Osteocyte (in vitro differentiated cells): ENCODE measurements at places on chromosomes 3 and 15. TPM values are rescaled to one million over a fixed set of nuclear protein-coding genes. Genes with fewer than 3 reads are reported as not detected.
A peak's percentile ranks its signal among the peaks of the same experiment; 100 is the strongest.

Gene ARPP19
- 165 and 169 TPM in 2 replicates for total RNA-seq

Gene OR5H15
- not detected in 2 replicates for total RNA-seq

Gene VIPR1
- 8.9 and 9.2 TPM in 2 replicates for total RNA-seq

Gene CNTN4
- total RNA-seq, result 48.3 and 51.4 TPM in 2 replicates

Gene CIAO2A
- 32.6 and 33.8 TPM in 2 replicates for total RNA-seq

Gene ALS2CL
- 0.99 and 1.4 TPM in 2 replicates for total RNA-seq

Gene CIB2
- 7.6 and 9.6 TPM in 2 replicates for total RNA-seq

Gene GATA2
- total RNA-seq, result 0.67 and 0.91 TPM in 2 replicates

Gene AP3S2
- 26.9 and 29.3 TPM in 2 replicates for total RNA-seq

Gene RCCD1
- 12.0 and 12.8 TPM in 2 replicates for total RNA-seq

Gene WWTR1
- 116 and 120 TPM in 2 replicates for total RNA-seq

Gene FEZF2
- not detected in 2 replicates for total RNA-seq

DNA sequence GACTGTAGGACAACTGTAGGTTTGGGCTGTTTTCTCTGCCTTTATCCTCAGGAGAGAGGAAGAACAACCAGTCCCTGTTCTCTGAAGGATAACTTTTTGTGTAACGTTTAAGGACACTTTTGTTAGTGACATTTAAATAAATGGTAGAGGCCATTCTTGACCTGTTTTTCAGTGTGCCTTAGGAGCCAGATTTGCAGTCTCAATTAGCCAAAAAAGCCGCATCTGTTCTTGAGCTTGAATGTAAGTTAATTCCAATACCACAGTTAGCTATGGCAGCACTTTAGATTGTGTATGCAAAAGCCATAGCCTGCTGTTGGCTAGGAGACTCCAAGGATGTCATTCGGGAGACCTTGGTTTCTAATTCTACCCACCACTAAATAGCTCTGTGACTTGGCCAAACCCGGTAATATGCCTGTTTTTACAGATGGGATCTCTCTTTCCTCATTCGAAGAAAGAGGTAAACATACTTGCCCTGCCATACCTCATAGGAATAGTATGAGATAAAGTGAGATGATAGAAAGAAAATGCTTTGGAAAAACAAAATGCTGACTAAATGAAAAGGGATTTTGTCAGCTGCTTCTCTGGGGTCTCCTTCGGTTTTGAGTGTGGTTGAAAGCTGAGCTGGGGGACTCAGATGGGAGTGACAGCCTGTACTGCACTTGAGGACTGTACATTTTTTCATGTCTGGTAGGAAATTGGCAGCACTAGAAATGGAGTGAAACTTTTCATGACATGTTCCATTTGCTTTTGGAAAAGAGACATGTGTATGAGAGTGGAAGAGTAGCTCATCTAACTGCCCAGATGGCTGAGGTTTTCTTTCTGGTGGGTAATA is 57.3 kb upstream of the ROPN1 start:
- no peaks in the 10 kb centered on the region for H3K36me3 ChIP-seq
- no peak overlapping the region for H3K27ac ChIP-seq
- no peaks in the 10 kb centered on the region for H3K4me1 ChIP-seq
- H3K27me3 ChIP-seq, result peaks cover 15% of the 10 kb centered on the region
- no peak overlapping the region for H3K4me3 ChIP-seq

GRCh38 chr3:72352176-72352575 is 496.1 kb downstream of the SHQ1 start:
- no peak for DNase-seq
- H3K27ac ChIP-seq, result no peak overlapping the region
- no peaks in the 10 kb centered on the region for H3K27me3 ChIP-seq
- H3K36me3 ChIP-seq, result no peaks in the 10 kb centered on the region
- peaks cover 28% of the 10 kb centered on the region for H3K4me1 ChIP-seq

DNA sequence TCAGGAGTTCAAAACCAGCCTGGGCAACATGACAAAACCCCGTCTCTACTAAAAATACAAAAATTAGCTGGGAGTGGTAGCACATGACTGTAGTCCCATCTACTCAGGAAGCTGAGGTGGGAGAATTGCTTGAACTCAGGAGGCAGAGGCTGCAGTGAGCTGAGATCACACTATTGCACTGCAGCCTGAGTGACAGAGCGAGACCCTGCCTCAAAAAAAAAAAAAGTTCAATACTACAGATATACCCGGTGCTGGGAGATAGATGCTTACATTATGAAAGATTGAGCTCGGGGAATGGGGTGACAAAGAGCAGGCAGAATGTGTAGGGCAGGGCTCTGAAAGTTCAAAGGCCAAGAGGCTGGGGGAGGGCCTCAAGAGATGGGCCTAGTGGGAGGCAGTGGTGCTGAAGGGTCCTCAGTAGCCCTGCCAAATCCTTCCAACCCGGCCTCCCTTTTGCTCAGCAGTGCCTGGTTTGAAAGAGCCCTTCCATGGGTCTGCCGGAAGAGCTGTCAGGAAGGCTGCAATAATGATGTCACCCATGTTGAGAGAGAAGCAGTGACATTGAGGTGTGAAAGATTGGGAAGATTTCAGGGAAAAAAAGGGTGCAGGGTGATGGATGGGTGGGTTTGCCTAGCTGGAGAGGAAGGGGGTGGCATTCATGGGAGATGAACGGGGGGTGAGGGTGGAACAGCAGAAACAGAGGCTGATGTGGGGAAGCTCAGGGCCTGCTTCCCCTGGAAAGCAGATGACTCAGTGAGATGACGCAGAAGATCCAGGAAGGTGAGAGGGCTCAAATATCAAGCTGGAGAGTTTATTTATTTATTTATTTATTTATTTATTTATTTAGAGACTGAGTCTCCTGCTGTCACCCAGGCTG is 20.0 kb upstream of the IREB2 start:
- no peak for DNase-seq
- no peaks in the 10 kb centered on the region for H3K36me3 ChIP-seq
- H3K27ac ChIP-seq, result no peak overlapping the region
- H3K4me3 ChIP-seq, result no peak overlapping the region
- peaks cover 27% of the 10 kb centered on the region for H3K27me3 ChIP-seq
- H3K4me1 ChIP-seq, result peaks cover 7% of the 10 kb centered on the region

DNA sequence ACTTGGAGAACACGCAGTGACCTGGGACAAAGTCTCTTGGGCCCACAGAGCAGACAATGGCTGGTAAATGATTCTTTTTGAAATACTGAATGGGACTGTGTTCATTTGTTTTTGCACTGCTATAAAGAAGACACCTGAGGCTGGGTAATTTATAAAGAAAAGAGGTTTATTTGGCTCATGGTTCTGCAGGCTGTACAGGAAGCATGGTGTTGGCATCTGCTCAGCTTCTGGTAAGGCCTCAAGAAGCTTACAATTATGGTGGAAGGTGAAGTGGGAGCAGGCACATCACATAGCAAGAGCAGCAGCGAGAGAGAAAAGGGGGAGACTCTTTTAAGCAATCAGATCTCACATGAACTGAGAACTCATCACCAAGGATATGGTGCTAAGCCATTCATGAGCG is 321.6 kb downstream of the THSD4 start:
- H3K27me3 ChIP-seq, result no peaks in the 10 kb centered on the region
- no peak for DNase-seq
- H3K27ac ChIP-seq, result no peak overlapping the region
- H3K4me1 ChIP-seq, result peaks cover 12% of the 10 kb centered on the region
- no peaks in the 10 kb centered on the region for H3K36me3 ChIP-seq

DNA sequence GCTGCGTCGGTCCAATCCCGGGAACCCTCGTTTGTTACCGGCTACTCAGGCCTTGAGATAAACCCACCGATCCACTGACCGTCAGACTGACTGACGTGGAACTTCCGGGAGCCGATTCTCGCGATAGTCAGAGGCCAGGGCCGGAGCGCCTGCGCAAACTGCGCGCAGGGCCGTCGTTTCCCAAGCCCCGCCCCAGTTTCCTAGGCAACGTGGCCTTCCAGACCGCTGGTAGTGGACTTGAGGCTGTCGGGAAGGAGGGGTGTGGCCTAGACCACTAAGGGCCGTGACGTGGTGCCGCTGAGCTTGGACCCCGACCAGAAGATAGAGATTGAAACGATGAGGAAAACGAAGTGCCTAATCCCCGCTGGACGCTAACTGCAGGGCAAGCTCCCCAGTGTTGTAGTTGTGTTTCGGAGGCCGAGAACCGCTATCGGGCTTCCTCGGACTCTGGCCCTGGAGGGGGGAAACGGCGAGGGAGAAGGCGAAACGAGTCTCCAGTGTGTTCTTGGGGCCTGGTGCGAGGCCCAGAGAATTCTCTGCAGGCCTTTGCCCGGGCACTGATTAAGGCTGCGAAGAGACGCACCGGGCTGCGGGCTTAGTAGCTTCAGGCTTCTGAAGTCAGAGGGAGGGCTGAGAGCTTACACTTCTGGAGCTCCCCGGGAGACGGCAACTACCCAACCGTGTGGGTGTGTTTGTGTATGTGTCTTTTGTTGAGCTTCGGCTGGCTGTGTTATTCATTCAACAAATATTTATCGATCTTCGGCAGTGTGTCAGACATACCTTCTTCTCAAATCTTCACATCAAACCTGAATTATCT is at the start of gene COPB2:
Gene COPB2, minus strand, starts transcription at position 96 of the 817 bp plus-strand sequence. CDS start 97 bp downstream, outside the sequence.
- peaks cover 51% of the 10 kb centered on the region for H3K4me1 ChIP-seq
- no peaks in the 10 kb centered on the region for H3K36me3 ChIP-seq
- no peaks in the 10 kb centered on the region for H3K27me3 ChIP-seq
- peak within 1 kb of the TSS; percentile 99 for H3K27ac ChIP-seq
- peak; percentile 100 for DNase-seq

DNA sequence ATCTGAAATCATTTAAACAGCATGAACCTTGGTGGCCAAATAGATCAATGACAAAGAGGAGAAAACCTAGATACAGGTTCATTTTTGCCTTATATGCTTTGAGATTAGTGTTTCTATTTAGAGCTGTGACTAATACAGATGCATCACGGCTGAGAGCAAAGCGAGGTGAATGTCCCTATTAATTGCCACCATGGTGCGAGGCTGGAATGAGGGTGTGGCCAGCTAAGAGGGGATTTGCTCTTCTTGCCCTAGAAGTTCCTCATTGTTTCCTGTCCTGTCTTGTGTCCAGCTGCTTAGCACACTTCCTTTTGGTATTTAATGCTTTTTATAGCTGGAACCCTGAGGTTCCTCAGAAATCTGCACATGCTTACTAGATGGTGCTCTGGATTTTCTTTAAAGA is 339.1 kb upstream of the RGMA start:
- no peak overlapping the region for H3K27ac ChIP-seq
- H3K4me1 ChIP-seq, result no peaks in the 10 kb centered on the region
- no peak overlapping the region for H3K4me3 ChIP-seq
- DNase-seq, result no peak
- no peaks in the 10 kb centered on the region for H3K36me3 ChIP-seq

GRCh38 chr3:78633626-78634025 is 1134.2 kb downstream of the ROBO1 start:
- no peaks in the 10 kb centered on the region for H3K27me3 ChIP-seq
- no peak for DNase-seq
- H3K27ac ChIP-seq, result no peak overlapping the region
- H3K4me1 ChIP-seq, result no peaks in the 10 kb centered on the region
- H3K4me3 ChIP-seq, result no peak overlapping the region

- H3K4me1 ChIP-seq, result no peaks in the 10 kb centered on the region
- H3K27me3 ChIP-seq, result no peaks in the 10 kb centered on the region
- H3K4me3 ChIP-seq, result no peak overlapping the region
Observed at GRCh38 chr3:142489572-142490323, 41.9 kb upstream of the XRN1 start.

DNA sequence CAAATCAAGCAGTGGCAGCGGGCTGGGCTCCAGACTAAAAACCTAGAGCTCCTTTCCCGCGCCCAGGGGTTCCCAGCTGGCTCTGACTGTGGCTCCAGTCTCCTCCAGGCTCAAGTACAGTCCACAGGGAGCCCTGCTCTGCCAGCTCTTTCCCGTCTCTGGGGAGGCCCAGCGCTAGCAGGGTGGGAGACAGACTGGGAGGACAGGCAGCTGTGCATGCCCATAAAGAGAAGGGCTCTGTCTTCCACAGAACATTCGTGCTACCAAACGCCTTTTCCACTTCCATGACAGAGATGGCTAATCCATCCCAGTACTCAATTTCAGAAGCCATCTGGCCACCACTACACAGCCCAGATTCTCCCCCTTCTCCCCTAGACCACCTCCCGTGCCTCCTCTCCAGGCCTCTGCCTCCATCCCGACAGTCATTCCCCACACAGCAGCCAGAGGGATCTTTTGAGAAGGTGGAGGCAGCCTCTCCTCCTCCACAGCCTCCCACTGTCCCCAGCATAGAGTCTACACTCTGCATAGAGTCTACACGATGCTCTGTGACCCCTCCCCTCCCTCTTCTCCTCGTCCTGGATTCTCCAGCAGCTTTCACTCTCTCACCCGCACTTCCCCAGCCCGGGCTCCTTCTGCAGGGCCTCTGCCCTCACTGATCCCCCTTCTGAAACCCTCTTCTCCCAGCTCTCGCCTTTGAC is 6.8 kb upstream of the DUSP7 start:
- DNase-seq, result no peak
- peak overlapping the region; percentile 31 for H3K27ac ChIP-seq
- no peaks in the 10 kb centered on the region for H3K27me3 ChIP-seq

- H3K4me3 ChIP-seq, result peak overlapping the region; percentile 79
- H3K27ac ChIP-seq, result peak overlapping the region; percentile 96
- peaks cover 24% of the 10 kb centered on the region for H3K36me3 ChIP-seq
- no peaks in the 10 kb centered on the region for H3K27me3 ChIP-seq
- peaks cover 82% of the 10 kb centered on the region for H3K4me1 ChIP-seq
Observed at GRCh38 chr3:152299249-152299976, 30.7 kb downstream of the MBNL1 start.

DNA sequence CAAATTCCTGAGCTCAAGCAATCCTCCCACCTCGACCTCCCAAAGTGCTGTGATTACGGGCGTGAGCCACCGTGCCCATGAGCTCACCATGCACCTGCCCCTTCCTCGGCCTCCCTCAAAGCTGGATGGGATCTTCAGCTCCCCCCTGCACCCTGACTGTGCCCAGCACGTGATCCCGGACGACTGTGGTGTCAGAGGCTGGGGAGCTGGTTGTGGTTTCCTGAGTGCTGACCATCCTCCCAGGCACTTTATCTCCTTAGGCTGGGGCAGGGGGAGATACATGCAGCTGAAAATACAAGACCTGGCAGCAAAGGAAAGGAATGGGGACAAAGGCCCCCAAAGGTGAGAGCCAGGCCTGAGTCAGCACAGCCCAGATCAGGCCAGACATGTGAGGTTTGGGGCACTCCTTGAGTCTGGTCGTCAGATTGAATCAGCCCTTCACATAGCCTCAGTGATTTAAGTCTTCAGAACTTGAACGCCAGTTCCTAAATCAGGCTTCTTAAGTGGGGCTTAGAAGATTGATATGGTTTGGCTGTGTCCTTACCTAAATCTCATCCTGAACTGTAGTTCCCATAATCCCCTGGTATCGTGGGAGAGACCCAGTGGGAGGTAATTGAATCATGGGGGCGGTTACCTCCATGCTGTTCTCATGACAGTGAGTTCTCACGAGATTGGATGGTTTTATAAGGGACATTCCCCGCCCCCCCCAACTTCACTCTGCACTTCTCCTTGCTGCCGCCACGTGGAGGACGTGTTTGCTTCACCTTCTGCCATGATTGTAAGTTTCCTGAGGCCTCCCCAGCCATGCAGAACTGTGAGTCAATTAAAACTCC is 35.8 kb downstream of the PRKCD start:
- H3K36me3 ChIP-seq, result no peaks in the 10 kb centered on the region
- no peak overlapping the region for H3K27ac ChIP-seq
- no peak overlapping the region for H3K4me3 ChIP-seq
- no peaks in the 10 kb centered on the region for H3K27me3 ChIP-seq

DNA sequence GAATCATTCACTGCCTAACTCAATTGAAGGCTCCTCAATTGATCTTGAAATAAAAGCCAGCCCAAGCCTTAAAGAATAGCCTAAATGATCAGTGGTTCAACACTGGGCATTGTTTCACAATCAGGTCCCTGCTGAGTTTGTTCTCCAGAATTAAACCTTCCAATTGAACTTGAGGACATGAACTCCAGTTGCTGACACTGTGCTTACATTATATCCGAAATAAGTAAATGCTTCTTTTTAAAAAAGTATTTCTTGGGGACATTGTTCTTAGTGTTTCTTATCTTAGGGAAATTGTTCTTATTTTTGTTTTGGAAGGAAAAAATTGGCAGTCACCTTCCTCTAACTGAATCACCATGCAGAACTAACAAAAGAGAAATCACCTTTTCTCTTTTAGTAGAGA is 450.2 kb downstream of the RBMS3 start:
- H3K27me3 ChIP-seq, result no peaks in the 10 kb centered on the region
- H3K27ac ChIP-seq, result no peak overlapping the region
- H3K4me3 ChIP-seq, result no peak overlapping the region
- H3K36me3 ChIP-seq, result peaks cover 14% of the 10 kb centered on the region
